ENCODE measurements at places on chromosomes 3 and 15. TPM values are rescaled to one million over a fixed set of nuclear protein-coding genes. Genes with fewer than 3 reads are reported as not detected.

DNA sequence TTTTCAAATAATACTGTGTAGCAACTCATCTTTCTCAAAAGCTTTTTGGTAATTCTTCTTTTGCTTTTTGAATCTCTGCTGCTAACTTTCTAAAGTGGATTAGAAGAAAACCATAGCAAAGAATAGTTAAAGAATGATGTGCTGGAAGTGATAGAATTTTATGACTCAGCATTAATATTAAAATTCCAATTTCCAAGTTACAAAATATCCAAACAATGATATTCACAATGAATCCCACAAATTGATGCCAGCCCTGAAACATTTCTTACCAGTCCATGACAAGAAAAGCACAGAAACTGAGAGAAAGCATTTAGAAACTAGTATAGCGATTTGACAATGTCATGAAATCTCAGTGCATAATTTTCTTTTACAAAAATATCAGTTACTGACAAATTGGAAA, 482.2 kb downstream of the RBMS3 start:
- no peak overlapping the region for H3K4me3 ChIP-seq
- H3K27me3 ChIP-seq = no peaks in the 10 kb centered on the region
- H3K4me1 ChIP-seq = no peaks in the 10 kb centered on the region
- H3K27ac ChIP-seq = no peak overlapping the region

Gene ATP2B2
- total RNA-seq = 1.1 TPM

Gene CPA3
- total RNA-seq = not detected

Gene LRTM1
- total RNA-seq = not detected

DNA sequence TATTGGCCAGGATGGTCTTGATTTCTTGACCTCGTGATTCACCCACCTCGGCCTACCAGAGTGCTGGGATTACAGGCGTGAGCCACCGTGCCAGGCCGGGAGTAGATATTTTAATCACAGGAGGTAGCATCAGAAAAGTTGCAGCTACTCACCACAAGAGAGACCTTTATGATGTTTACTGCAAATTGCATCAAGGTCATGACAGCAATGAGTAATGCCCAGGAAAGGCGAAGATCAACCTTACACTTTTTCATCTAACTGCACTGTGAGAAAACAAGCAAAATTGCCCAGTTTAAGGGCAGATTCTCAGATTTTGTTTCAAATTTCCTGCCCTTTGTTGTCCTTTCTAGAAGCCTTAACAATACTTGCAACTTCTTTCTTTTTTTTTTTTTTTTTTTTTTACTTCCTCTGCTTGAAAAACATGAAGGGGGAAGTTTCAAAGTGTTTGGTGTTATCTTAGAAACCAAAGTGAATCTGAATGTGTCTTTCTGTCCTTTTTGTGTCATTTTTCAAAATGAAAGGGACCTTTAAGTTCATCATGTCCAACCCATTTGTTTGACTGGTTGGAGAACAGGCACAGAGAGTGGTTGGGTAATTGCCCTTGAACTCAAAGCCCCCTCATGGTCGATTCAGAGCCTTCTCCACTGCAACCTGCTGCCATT, 25.0 kb downstream of the TGFBR2 start:
- DNase-seq = peak; percentile 66
- peak overlapping the region; percentile 69 for H3K27ac ChIP-seq
- peaks cover 100% of the 10 kb centered on the region for H3K4me1 ChIP-seq
- H3K27me3 ChIP-seq = no peaks in the 10 kb centered on the region
- H3K36me3 ChIP-seq = peaks cover 16% of the 10 kb centered on the region
- H3K4me3 ChIP-seq = peak overlapping the region; percentile 12

DNA sequence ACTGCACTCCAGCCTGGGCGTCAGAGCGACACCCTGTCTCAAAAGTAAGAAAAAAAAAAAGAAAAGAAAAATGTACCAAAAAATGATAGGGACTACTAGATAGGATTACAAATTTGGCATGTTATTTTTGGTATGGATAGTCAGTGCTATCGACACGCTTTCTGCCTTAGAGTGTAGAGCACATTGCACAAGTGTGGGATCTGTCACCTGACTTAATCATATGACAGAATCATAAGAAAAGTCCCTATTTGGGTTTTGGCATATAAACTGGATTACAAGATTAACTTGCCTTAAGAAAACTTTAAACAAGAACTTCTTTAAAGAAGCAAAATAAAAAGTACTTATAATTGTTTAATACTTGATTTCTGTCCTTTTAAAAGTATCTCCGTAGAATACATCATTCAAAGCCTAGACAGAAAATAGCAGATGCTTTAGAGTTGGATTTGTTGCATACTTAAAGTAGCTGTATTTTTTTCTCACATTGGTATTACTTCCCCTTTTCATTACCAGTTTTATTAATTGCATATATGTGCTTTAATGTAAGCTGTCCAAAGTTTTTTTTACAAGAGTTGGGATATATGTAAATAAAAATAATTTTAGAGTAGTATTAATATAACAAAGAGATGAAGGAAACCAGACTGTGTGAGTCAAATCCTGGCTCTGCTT, 7.8 kb downstream of the ATP6V1A start:
- no peak overlapping the region for H3K4me3 ChIP-seq
- peaks cover 10% of the 10 kb centered on the region for H3K4me1 ChIP-seq

- H3K4me1 ChIP-seq = no peaks in the 10 kb centered on the region
- no peaks in the 10 kb centered on the region for H3K27me3 ChIP-seq
- H3K27ac ChIP-seq = no peak overlapping the region
- DNase-seq = no peak
- H3K36me3 ChIP-seq = no peaks in the 10 kb centered on the region
Measured at GRCh38 chr3:25894101-25894500, 104.2 kb downstream of the OXSM start.

DNA sequence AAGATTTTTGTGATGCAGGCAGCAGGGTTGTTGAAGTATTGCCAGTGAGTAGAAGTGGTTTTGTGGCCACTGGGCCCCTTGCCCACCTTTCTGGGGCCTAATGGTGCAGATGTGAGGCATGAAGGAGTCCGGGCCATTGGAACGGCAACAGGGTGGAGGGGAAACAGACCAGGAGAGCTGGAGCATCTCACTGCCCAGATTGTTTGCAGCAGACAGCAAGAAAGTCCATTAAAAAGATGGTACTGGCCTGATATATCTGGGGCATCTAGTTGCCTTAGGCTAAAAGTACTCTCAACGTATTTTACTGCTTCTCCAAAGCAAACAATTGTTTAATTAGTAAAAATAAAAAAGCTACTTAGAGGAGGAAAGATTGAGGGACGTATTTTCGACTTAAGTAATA, 298.4 kb downstream of the SATB1 start:
- H3K27ac ChIP-seq = no peak overlapping the region
- no peak for DNase-seq
- H3K4me1 ChIP-seq = no peaks in the 10 kb centered on the region
- H3K27me3 ChIP-seq = no peaks in the 10 kb centered on the region
- no peak overlapping the region for H3K4me3 ChIP-seq

Gene ZNF502
- total RNA-seq = not detected

Gene SLC49A4
- total RNA-seq = 9.4 TPM

GRCh38 chr3:133840055-133840737, 34.6 kb downstream of the SRPRB start:
- H3K36me3 ChIP-seq = no peaks in the 10 kb centered on the region
- no peak for DNase-seq
- H3K27ac ChIP-seq = no peak overlapping the region
- no peak overlapping the region for H3K4me3 ChIP-seq

DNA sequence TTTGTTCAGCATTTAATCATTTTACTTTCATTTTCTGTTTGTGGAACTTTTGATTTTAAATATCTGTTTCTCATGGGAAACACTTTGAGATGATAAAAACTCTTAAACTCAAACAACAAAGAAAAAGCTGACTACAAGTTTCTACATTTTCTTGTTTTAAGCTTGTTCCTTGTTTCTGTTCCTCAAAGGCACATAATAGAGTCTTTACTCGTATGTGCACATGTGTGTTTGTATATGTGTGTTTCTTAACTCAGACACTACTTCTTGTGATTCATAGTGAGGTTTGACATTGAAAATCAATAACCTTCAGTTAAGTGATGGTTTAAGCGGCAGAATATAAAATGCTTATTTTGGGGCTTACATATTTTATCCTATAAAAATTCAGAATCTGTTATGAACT, 786.7 kb upstream of the EPHA6 start:
- H3K27ac ChIP-seq = no peak overlapping the region
- no peaks in the 10 kb centered on the region for H3K4me1 ChIP-seq
- H3K27me3 ChIP-seq = no peaks in the 10 kb centered on the region
- H3K4me3 ChIP-seq = no peak overlapping the region
- no peak for DNase-seq
- H3K36me3 ChIP-seq = no peaks in the 10 kb centered on the region

Gene BRPF1
- 10.0 TPM for total RNA-seq

- H3K27ac ChIP-seq = peak overlapping the region; percentile 2
- peaks cover 10% of the 10 kb centered on the region for H3K36me3 ChIP-seq
- H3K27me3 ChIP-seq = no peaks in the 10 kb centered on the region
- H3K4me1 ChIP-seq = peaks cover 46% of the 10 kb centered on the region
- no peak for DNase-seq
- H3K4me3 ChIP-seq = no peak overlapping the region
Measured at GRCh38 chr3:172189987-172190603, 150.7 kb downstream of the FNDC3B start.

DNA sequence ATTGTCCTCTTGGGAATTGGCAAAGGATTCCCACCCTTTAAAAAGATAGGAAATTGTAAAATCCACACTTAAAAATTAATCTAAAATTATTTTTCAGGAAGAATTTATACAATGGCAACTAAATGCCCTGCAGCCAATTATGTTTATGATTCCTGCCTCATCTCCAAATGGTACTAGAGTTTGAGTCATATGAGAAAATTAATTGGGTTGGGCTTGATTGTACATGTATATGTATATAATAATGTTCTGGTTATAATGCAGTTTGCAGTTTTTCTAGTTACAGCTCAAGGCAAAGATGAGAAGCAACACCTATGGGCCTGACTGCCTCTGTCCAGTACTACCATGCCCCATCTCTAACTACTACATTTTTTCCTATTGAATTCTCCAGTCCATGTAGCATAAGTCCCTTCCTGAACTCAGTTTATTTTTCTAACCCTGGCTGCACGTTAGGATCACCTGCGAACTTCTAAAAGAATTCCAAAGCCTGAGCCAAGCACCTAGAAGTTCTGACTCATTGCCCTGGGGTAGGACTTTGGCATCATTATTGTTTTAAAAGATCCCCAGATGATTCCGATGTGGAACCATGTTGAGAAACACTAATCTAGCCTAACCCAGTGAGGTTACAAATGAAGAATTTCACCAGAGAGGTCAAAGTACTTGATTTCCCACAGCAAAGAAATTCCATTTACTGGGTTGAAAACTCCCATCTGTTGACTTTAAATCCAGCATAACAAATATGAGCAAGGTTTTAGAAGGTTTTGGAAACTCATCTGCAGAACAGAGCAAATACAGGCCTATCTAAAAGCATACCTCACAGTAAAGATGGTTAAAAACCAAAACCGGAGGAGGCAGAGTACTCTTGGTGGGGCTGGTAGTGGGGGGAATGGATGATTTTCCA, 19.4 kb downstream of the TGFBR2 start:
- H3K36me3 ChIP-seq = peaks cover 15% of the 10 kb centered on the region
- DNase-seq = peak; percentile 98
- H3K4me3 ChIP-seq = no peak overlapping the region

- no peak overlapping the region for H3K27ac ChIP-seq
- no peak overlapping the region for H3K4me3 ChIP-seq
Measured at GRCh38 chr3:55285156-55285555, 201.9 kb downstream of the WNT5A start.

DNA sequence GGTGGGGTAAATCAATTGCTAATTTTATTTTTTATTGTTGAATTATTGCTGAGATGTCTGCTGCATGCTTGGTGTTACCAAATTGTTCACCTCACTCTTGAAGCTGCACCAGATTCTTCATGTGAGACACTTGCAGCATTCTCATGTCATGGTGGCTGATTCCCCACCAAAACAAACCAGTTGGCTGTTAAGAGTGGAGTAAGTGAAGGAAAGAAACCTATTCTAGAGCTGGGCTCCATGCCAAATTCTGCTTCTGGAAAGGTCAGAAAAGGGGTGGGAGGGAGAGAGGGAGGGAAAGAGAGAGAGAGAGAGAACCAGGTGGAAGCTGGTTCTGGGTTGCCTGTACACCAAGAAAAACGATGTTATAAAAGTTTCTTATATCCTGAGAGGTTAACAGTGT, 317.5 kb upstream of the THRB start:
- H3K36me3 ChIP-seq = no peaks in the 10 kb centered on the region
- H3K27me3 ChIP-seq = no peaks in the 10 kb centered on the region
- no peak overlapping the region for H3K27ac ChIP-seq

DNA sequence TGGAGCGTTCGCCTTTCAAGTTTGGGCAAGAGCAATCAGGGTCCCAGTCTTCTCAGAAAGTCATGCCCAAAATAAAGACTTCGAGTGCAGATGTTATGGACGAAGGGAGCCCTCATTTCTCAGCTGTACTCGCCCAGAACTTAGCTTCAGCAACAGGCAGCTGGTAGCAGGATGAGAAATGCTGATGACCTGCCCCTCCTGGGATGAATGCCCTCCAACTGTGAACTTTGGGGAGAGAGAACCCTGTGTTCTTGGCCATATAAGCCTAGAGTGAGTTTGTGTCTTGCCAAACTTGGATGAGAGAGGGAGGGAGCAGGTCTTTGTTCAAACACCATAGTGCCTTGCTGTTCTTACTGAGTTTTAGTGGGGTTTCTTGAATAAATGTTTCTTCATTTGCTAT, 400.3 kb downstream of the LRTM1 start:
- peaks cover 4% of the 10 kb centered on the region for H3K27me3 ChIP-seq
- no peak overlapping the region for H3K4me3 ChIP-seq

- no peak for DNase-seq
- no peak overlapping the region for H3K27ac ChIP-seq
- no peaks in the 10 kb centered on the region for H3K27me3 ChIP-seq
- no peaks in the 10 kb centered on the region for H3K4me1 ChIP-seq
Measured at GRCh38 chr3:42403737-42404136, 6.7 kb downstream of the LYZL4 start.

- no peaks in the 10 kb centered on the region for H3K36me3 ChIP-seq
- H3K27ac ChIP-seq = no peak overlapping the region
- no peak overlapping the region for H3K4me3 ChIP-seq
- H3K27me3 ChIP-seq = no peaks in the 10 kb centered on the region
Measured at GRCh38 chr3:101518421-101518871, 5.4 kb upstream of the SENP7 start.

Gene LEKR1
- total RNA-seq = 1.5 TPM

GRCh38 chr15:51313074-51313393, 25.4 kb downstream of the CYP19A1 start:
- no peaks in the 10 kb centered on the region for H3K27me3 ChIP-seq
- H3K4me3 ChIP-seq = no peak overlapping the region
- peaks cover 88% of the 10 kb centered on the region for H3K4me1 ChIP-seq
- DNase-seq = peak; percentile 68

GRCh38 chr15:101526442-101526841, 36.9 kb upstream of the PCSK6 start:
- H3K4me1 ChIP-seq = peaks cover 95% of the 10 kb centered on the region
- no peaks in the 10 kb centered on the region for H3K36me3 ChIP-seq
- H3K27me3 ChIP-seq = no peaks in the 10 kb centered on the region
- H3K27ac ChIP-seq = peak overlapping the region; percentile 98

GRCh38 chr15:81589671-81590070, 215.7 kb upstream of the TMC3 start:
- no peaks in the 10 kb centered on the region for H3K36me3 ChIP-seq
- no peak overlapping the region for H3K27ac ChIP-seq
- no peak overlapping the region for H3K4me3 ChIP-seq
